ENCODE measurements at places on chromosomes 1 and 21.

DNA sequence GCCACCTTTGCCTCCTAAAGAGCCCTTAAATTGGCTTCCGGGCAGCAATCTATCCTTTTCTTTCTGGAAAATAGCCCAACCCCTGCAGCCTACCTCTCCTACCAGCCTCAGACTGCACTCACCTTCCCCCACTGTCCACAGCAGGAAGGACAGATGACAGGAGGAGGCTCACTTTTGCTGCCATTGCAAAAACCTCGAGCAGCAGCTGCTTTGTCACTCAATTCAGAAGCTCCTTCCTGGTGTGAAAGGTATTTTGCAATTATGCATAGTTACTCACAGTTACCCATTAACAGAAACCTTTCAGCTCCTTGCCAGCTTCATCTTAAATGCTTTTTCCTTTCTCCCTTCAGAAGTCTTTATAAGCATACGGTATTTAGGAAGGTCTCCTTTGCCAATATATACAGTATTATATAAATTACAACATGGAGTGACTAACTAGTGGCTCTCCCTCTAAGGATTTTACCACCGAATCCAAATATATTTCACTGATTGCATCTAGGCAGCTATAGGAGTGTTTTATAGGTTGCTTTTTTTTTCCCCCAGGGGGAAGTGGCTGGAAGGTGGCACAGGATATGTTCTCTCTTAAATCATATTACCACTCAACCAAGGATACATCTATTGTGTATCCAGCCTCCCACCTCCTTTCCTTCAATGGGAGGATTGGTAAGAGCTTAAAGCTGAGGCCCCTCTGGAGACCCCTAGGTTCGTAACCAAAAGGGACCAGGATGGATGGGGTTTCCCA, 142.1 kb upstream of the IPO9 start:
- DNase-seq = no peak

DNA sequence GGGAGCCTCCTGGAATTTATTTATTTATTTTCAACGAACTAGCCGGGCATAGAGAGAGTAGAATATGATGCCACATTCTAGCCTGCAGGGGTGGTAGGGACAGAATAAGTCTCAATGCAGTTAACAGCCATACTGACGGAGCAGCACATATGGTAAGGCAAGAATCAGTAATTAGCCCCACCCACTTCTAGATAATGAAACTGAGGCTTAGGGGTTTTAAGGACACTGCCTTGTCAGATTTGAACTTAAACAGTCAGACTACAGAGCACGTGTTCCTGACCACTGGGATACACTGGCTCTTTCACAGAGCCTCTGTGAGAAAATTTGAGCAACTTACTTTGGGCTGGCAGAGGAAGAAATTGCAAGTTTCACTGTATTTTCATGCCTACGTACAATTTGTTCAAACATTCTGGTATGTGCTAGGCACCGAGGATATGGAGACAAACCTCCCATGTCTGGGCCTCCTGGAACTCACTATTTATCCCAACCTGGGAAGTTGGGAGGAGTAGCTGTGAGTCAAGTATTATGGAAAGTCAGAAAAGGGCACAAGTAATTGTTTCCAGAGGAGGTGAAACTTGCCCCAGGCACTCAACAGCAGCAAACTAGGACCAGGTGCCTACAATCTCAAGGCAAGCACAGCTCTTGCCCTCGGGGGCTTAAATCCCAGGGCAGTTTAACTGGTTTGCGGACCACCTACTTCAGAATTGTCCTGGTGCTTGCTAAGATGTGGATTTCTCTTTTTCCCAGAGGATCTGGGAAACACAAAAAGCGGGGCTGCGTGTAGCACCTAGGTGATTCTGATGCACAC, 1.6 kb upstream of the CLIC4 start:
- no peak for DNase-seq

DNA sequence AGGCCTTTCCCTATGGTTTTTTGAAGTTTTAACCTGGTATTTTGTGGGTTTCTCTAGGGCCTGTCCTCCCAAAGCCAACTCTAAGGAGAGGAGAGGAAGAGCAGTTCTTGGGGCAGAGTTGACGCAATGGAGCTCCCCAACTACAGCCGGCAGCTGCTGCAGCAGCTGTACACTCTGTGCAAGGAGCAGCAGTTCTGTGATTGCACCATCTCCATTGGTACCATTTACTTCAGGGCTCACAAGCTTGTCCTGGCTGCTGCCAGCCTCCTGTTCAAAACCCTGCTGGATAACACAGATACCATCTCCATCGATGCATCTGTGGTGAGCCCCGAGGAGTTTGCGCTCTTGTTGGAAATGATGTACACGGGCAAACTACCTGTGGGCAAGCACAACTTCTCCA, 38.2 kb downstream of the ZBTB40 start:
- no peak for DNase-seq

- DNase-seq = no peak
Measured at GRCh38 chr1:65959896-65960567, 167.3 kb downstream of the PDE4B start.

- DNase-seq = no peak
Measured at GRCh38 chr1:11461531-11462137, 17.3 kb upstream of the DISP3 start.

DNA sequence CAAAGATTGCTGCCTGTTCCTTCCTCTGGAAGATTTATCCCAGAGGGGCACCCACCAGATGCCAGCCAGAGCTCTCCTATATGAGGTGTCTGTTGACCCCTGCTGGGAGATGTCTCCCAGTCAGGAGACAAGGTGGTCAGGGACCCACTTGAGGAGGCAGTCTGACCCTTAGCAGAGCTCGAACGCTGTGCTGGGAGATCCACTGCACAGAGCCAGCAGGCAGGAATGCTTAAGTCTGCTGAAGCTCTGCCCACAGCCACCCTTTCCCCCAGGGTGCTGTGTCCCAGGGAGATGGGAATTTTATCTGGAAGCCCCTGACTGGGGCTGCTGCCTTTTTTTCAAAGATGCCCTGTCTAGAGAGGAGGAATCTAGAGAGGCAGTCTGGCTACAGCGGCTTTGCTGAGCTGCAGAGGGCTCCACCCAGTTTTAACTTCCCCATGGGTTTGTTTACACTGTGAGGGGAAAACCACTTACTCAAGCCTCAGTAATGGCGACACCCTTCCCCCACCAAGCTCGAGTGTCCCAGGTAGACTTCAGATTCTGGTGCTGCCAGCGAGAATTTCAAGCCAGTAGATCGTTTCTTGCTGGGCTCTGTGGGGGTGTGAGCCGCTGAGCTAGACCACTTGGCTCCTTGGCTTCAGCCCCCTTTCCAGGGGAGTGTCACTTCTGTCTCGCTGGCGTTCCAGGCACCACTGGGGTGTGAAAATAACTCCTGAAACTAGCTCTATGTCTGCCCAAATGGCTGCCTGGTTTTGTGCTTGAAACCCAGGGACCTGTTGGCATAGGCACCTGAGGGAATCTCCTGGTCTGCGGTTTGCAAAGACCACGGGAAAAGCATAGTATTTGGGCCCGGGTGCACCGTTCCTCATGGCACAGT, 51.1 kb upstream of the PDC start:
- DNase-seq = no peak

- no peak for DNase-seq
Measured at GRCh38 chr1:55723001-55723400, 507.8 kb upstream of the USP24 start.
